ENCODE measurements at places on chromosomes 12 and 14. TPM values are rescaled to one million over a fixed set of nuclear protein-coding genes. Genes with fewer than 3 reads are reported as not detected.

Gene KIF5A
- 0.63 TPM for total RNA-seq

GRCh38 chr12:32596030-32596429 lies 83.1 kb upstream of the DNM1L start:
- no peaks in the 10 kb centered on the region for H3K36me3 ChIP-seq
- H3K4me1 ChIP-seq = no peaks in the 10 kb centered on the region
- no peak overlapping the region for H3K4me3 ChIP-seq
- DNase-seq = no peak
- H3K27ac ChIP-seq = no peak overlapping the region

- no peak overlapping the region for H3K4me3 ChIP-seq
- H3K27ac ChIP-seq = no peak overlapping the region
- H3K36me3 ChIP-seq = peaks cover 19% of the 10 kb centered on the region
- DNase-seq = no peak
- peaks cover 12% of the 10 kb centered on the region for H3K4me1 ChIP-seq
These were observed 19.5 kb downstream of the DCP1B start for GRCh38 chr12:1984759-1985158.

DNA sequence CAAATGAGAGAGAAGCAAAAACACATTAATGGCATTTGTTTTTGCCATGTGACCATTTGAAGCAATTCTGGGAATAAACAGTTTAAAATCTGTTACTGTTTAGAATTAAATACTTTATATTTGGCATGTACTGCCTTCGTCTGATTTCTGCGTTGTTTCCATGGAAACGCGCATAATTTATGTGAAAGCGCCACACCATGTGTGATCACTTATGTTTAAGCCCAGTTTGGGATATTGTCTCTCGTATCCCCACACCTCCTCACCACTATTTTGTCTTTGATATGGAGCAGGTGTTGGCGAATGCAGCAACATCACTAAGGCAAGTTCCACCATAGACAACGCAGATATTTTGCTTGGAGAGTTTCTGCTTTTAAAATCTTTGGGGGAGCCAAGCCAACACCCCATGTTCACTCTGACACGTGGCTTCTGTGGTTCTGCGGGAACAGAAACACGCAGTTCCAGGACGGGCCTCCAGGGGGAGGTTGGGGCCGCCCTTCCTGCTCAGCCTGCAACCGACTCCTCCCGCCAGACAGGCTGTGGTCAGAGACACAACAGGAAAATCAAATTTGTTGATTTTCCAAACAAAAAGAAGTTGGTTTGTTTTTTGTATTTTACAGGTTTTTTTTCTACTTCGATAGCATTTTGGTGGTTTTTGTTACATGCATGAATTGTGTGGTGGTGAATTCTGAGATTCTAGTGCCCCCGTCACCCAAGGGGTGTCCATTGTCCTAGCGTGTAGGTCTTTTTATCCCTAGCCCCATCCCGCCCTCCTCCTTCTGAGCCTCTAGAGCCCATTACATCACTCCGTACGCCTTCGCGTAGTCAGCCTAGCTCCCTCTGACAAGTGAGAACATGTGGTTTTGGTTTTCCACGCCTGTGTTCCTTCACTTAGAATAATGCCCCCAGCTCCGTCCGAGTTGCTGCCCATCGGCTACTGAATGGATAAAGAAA lies 101.9 kb upstream of the SFSWAP start:
- no peaks in the 10 kb centered on the region for H3K27me3 ChIP-seq
- H3K4me1 ChIP-seq = peaks cover 35% of the 10 kb centered on the region
- H3K27ac ChIP-seq = no peak overlapping the region

Gene UTP20
- total RNA-seq = 12.2 TPM

DNA sequence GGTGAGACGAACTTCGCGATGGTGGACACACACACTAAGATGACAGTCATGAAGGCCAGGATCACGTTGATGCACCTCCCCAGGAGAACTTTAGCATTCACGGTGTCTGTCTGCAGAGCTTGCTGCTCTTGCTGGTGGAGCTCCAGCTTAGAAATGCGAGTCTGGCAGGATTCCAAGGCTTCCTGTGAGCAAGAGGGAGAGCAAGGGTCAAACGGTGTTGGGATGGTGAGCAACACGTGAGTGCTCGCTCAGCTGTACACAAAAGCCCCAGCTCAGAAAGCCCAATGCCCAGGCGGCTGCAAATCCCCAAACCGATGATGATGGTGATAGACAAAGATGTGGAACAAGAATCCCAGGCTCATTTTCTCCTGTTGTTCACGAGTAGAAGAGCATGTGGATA lies 78.8 kb downstream of the TMCC3 start:
- H3K27me3 ChIP-seq = peaks cover 35% of the 10 kb centered on the region
- no peaks in the 10 kb centered on the region for H3K4me1 ChIP-seq
- no peak for DNase-seq
- no peak overlapping the region for H3K27ac ChIP-seq
- peaks cover 6% of the 10 kb centered on the region for H3K36me3 ChIP-seq

Gene GNPNAT1
- 7.0 TPM for total RNA-seq

DNA sequence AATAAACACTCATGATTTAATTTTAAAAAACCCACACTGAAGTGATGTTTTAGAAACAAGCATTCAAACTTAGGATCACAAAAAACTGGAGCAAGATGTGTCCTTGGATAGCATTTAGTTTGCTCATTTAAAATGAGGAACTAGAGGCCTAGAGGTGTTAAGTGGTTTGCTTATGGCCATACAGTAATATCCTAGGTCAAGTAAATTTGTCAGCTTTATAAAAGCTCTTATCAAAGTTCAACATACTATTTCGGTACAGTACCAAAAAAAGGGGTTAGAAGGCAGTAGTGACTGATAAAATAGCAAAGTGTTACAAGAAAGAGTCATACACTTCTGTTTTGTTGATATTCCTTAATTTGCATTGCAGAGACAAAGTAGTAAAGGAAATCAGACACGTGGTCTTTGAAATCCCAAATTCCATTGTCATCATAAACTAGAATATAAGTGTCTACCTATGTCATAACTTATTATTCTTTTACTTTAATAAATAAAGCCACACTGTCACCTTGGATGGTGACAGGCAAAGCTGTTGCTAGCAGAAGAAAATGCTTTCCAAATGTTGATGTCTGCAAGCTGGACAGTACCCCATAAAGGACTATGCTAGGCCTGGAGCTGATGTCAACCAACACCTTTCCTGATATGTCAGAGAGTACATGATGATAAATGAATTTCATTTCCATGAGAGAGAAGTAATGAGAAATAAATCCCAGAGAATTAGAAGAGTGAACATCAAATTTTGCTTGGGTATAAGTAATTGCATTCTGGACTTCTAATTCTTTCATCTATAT lies 17.6 kb upstream of the SRP54 start:
- H3K27ac ChIP-seq = peak overlapping the region; percentile 89
- peaks cover 5% of the 10 kb centered on the region for H3K4me1 ChIP-seq
- H3K27me3 ChIP-seq = no peaks in the 10 kb centered on the region
- H3K36me3 ChIP-seq = peaks cover 2% of the 10 kb centered on the region
- no peak overlapping the region for H3K4me3 ChIP-seq
- no peak for DNase-seq

Gene CCDC177
- total RNA-seq = not detected

Gene NTF3
- total RNA-seq = not detected

DNA sequence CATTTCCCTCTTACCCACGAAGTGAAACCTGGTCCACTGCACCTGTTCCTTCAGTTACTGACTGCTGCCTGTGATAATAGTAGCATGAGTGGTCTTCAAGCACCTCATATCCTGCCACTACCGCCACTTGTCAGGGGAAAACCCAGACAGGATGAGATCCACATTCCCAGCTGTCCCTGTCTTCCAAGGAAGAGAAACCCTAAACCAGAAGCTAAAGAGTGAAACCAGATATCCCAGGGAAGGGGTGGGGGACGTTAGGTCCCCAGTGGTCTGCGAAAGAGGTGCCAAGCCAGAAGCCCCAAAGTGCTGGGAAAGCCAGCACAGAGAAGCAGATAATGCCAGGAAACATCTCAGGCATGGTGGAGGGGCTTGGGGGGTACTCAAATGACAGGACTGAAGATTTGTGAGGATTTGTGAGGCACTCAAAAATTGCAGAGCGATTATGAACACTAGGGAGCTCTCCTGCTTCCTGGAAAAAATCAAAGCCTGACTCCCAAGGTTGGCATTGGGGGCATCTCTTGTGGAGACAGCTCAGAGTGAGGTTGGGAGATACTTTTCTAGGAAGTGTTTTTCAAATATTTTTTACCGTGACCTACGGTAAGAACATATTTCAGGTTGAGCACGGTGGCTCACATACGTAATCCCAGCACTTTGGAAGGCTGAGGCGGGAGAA lies 77.9 kb downstream of the TMEM30B start:
- no peaks in the 10 kb centered on the region for H3K4me1 ChIP-seq
- H3K27me3 ChIP-seq = peaks cover 47% of the 10 kb centered on the region
- DNase-seq = no peak

- H3K36me3 ChIP-seq = no peaks in the 10 kb centered on the region
- H3K4me3 ChIP-seq = no peak overlapping the region
- H3K27ac ChIP-seq = no peak overlapping the region
- no peaks in the 10 kb centered on the region for H3K4me1 ChIP-seq
- no peak for DNase-seq
These were observed 220.7 kb downstream of the NOVA1 start for GRCh38 chr14:26377150-26377549.

Gene CCDC38
- total RNA-seq = 0.10 TPM

DNA sequence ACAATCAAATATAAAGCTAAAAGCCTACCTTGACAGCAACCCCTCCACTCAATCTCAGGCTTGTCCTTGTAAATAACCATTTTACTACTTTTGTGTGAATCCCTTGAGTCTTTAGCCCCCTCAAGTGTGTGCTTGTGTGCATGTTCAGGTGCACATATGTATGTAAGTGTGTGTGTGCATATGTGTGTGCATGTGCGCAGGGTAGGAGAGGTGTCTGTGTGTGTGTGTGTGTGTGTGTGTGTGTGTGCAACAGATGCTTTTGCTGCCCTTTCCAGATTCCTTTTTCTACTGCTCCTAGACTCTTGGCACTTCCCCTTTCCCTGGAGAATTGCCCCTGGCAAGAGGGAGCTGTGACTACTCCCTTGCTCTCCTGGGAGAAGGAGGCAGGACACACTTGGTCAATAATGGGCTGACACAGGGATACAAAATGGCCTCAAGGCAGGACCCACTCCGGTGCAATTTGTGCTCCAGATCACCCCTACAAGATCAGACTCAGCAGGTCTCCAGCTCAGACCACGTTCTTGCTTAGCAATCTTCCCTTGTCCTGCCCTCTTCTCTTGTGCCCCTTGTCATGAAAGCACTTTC lies 73.4 kb downstream of the IFNG start:
- no peaks in the 10 kb centered on the region for H3K4me1 ChIP-seq
- H3K36me3 ChIP-seq = peaks cover 2% of the 10 kb centered on the region
- no peaks in the 10 kb centered on the region for H3K27me3 ChIP-seq
- H3K27ac ChIP-seq = no peak overlapping the region

DNA sequence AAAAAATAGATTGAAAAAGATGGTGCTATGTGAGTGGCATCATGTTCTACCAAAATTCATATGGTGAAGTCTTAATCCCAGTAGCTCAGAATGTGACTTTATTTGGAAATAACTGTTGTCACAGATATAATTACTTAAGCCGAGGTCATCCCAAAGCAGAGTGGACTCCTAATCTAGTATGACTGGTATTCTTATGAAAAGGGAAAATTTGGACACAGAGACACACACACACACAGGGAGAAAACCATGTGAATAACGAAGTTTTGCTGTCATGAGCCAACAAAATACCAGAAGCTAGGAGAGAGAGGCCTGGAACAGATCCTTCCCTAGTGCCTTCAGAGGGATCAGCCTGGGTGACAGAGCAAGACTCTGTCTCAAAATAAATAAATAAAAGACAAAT lies 62.6 kb downstream of the FAR2 start:
- no peak for DNase-seq
- peaks cover 2% of the 10 kb centered on the region for H3K36me3 ChIP-seq
- no peaks in the 10 kb centered on the region for H3K27me3 ChIP-seq
- no peak overlapping the region for H3K4me3 ChIP-seq
- H3K27ac ChIP-seq = no peak overlapping the region
- H3K4me1 ChIP-seq = peaks cover 7% of the 10 kb centered on the region

GRCh38 chr14:59359431-59360124 lies 105.6 kb downstream of the GPR135 start:
- no peak for DNase-seq
- no peak overlapping the region for H3K4me3 ChIP-seq
- no peaks in the 10 kb centered on the region for H3K27me3 ChIP-seq
- peaks cover 24% of the 10 kb centered on the region for H3K36me3 ChIP-seq

Gene MMAB
- total RNA-seq = 8.0 TPM

DNA sequence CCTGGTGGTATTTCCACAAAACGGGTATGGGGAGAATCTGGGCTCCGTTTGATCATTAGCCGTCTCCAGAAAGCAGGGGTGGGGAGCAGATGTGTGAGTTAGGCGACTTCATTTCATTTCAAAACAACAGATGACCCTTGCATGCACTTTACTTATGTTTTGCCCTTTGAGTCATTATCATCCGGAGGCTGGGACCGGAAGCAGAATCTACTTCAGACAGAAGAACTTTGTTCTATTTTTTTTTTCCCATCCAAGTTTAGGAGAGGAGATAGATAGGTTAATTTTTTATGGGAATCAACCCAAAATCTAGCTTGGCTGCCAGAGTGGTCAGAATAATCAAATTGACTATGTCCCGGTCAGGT lies 31.3 kb upstream of the CMAS start:
- H3K27me3 ChIP-seq = peaks cover 32% of the 10 kb centered on the region
- no peak for DNase-seq
- peaks cover 3% of the 10 kb centered on the region for H3K4me1 ChIP-seq

Gene E2F7
- total RNA-seq = 0.10 TPM

Gene NANOG
- not detected for total RNA-seq

- peak overlapping the region; percentile 82 for H3K27ac ChIP-seq
- peaks cover 7% of the 10 kb centered on the region for H3K36me3 ChIP-seq
- peaks cover 7% of the 10 kb centered on the region for H3K4me1 ChIP-seq
- H3K27me3 ChIP-seq = no peaks in the 10 kb centered on the region
- DNase-seq = no peak
- no peak overlapping the region for H3K4me3 ChIP-seq
These were observed 18.3 kb downstream of the SLC25A47 start for GRCh38 chr14:100341301-100342031.

Measured in T-helper 17 cell (primary cell).